ENCODE measurements at places on chromosomes 6 and 20.

- no peak for DNase-seq
Observed at GRCh38 chr6:70717038-70717801, 49.5 kb downstream of the SMAP1 start.

- no peak for DNase-seq
Observed at GRCh38 chr6:28839443-28840120, 84.2 kb downstream of the TRIM27 start.

DNA sequence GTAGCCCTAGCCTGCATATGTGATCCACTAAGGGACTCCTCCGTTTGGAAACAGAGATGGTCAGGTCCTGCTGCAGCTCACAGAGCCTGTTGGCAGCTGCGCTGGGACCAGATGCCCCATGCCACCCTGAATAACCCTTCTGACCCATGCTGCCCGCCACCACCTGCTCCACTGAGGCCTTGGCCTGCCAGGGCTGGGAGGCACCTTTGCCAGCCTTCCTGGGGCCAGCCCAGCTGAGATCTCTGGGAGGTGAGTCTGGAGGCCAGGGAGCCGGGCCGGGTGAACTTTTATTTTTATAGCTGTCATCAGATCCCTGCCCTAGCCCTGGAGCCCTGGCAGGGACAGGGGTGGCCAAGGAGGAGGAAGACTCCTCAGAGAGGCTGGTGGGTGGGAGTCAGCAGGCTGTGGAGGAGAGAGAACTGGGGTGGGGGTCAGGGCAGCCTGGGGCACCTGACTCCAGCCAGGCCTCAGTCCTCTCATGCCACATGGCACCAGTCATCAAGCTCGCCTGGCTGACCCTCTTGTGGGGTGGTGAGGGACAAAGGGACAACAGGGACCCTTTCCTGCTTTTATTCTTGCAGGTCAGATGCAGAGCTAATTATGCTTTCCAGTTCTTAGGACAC is 10.0 kb downstream of the CEBPB start:
- no peak for DNase-seq

- DNase-seq: peak; percentile 28
Observed at GRCh38 chr6:111781041-111781708, 92.1 kb downstream of the FYN start.

DNA sequence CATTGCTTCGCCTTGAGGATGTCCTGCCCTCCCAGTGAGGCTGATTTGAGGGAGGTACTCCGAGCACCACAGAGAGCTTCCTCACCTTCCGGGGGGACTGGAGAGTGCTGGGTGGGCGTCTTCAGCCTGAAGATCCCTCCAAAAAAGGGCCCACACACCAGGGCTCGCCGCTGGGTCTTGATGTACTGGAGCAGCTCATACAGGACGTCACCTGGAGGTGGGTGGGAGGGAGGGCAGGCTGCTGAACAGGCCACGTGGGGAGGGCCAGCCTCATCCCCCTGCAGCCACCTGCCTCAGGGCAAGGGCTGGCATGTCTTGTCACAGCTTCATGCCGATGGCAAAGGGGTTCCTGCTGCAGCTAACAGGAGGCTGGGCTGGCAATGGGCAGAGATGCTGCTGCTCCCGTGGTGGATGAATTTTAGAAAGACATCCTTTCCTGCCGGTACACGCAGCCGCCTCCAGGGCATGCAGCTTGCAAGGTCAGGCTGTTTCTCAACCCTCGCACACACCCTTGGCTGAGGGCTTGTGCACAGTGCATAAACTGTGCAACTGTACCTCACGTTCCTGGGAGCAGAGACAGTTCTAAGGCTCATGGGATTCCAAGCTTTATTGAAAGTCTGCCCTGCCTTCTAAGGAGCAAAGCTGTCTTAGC is 14.0 kb downstream of the ETV7 start:
- no peak for DNase-seq

DNA sequence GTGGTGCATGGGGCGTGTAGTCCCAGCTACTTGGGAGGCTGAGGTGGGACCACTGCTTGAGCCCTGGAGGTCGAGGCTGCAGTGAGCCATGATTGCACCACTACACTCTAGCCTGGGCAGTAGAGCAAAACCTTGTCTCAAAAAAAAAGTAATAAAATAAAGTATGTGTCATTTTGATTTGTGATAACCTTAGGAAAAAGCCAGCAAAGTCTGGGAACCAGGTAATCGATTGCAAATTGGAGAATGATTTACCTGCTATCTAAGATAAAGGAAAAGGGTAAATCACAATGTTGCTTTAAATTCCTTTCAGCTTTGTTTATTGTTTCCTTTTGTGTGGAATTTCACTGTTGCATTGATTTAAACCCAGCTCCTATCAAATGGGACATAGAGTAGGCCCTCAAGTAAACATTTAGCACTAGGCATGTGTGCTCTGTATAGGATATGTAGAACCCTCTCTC is 59.0 kb downstream of the SGK1 start:
- no peak for DNase-seq

DNA sequence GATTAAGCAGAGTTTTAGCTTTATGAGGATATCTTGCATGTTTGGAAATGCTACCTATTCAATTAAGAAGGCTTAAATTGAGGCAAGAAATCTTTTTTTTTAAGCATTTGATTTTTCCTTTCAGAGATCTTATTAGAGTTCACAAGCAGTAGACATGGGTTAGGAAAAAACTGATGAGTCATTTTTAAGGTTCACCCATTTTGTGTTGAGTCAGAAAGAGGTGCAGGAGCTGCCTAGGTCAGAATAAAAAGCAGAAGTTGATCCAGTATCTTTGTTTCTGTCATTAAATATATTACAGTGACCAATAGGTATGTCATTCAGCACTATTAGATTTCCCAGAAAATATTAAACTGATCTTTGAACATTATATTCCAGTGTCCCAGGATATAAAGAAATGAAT is 306.8 kb downstream of the LMBRD1 start:
- DNase-seq: no peak

- DNase-seq: no peak
Observed at GRCh38 chr20:2952766-2953165, 79.5 kb downstream of the PTPRA start.

DNA sequence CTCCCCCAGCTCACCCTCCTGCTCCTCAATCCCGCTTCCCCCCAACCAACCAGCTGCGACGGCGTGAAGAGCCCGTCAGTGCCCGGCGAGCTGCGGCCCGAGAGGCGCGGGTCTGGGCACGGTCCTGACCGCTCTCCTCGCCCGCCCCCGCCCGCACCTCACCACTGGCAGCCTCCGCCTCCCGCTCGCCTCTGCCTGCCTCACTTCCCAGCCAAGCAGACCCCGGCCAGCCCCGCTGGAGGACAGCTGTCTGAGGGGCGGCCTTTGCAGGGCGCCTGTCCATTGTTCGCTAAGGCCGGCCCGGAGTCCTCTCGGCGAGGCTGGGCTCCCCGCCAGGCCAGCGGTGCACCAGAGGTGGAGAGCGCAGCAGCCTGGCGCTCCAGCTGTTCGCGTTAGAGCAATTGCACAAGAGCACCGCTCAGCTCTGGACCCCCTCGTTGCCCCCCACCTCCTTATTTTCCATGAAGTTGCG is 1.3 kb downstream of the SOBP start:
- peak; percentile 17 for DNase-seq

- no peak for DNase-seq
Observed at GRCh38 chr6:15511248-15512125, 151.3 kb downstream of the DTNBP1 start.
